ENCODE measurements at places on chromosomes 16 and 17.

GRCh38 chr17:7347630-7348477 lies 4.1 kb upstream of the KCTD11 start:
- no peak for DNase-seq

GRCh38 chr17:45290269-45290765 lies 26.5 kb downstream of the MAP3K14 start:
- no peak for DNase-seq

- no peak for DNase-seq
Observed at GRCh38 chr17:76271669-76272540, 6.8 kb downstream of the UBALD2 start.

- no peak for DNase-seq
Observed at GRCh38 chr17:50947782-50948543, 81.8 kb upstream of the TOB1 start.

- no peak for DNase-seq
Observed at GRCh38 chr16:23855010-23855409, 19.2 kb downstream of the PRKCB start.

DNA sequence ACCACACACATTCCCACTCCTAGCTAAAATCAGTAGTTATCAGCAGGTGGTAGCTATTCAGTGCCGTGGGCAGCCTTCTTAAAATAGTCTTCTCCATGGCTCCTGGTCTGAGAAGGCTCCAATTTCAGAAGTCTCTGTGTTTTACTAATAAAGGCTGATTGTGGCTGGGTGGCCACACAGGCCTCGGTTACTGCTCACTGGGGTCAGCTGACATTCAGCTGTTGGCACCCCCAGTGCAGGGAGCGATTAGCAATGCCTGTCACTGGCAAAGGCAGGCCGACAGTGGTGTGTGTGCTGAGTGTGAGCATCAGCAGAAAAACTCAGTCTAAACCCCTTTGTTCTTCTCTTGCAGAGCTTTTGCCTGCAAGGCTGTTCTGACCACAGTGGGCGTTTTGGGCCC lies 16.6 kb upstream of the DBNDD1 start:
- no peak for DNase-seq

DNA sequence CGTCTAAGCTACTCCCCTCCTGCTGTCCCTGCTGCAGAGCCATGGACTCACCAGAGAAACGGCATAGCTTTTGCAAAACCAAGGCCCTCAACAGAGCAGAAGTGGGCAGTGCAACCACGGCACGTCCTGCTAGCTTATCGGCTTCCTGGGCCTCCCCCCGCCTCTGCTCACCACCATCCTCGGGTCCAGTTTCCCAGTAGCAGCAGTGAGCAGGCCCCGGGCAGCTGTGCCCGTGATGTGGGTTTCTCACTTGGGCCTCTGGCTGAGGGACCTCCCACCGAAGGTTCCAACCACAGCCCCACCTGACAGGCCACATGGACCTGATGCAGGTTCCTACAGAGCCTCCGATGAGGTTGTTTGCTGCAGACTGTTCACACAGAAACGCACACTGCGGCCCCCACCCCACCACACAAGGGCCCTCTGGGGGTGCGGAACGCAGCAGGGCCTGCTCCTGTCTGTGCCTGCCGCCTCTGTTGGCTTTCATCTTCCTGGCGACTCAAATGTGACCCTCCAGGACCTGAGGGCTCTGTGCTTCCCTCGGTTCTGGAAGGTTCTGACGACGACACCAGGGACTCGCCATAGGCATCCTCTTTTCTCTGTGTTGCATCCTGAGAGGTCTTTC lies 24.8 kb downstream of the PDIA2 start:
- no peak for DNase-seq

- DNase-seq = peak; percentile 62
Observed at GRCh38 chr17:2108170-2108569, 53.3 kb downstream of the HIC1 start.

- peak; percentile 86 for DNase-seq
Observed at GRCh38 chr17:16477255-16477654, 14.7 kb downstream of the LRRC75A start.

- DNase-seq = no peak
Observed at GRCh38 chr17:81312624-81313325, 17.7 kb upstream of the SLC38A10 start.

GRCh38 chr16:87265261-87265660 lies 51.9 kb downstream of the C16orf95 start:
- DNase-seq = no peak

GRCh38 chr16:26816266-26816665 lies 250.5 kb upstream of the C16orf82 start:
- no peak for DNase-seq

DNA sequence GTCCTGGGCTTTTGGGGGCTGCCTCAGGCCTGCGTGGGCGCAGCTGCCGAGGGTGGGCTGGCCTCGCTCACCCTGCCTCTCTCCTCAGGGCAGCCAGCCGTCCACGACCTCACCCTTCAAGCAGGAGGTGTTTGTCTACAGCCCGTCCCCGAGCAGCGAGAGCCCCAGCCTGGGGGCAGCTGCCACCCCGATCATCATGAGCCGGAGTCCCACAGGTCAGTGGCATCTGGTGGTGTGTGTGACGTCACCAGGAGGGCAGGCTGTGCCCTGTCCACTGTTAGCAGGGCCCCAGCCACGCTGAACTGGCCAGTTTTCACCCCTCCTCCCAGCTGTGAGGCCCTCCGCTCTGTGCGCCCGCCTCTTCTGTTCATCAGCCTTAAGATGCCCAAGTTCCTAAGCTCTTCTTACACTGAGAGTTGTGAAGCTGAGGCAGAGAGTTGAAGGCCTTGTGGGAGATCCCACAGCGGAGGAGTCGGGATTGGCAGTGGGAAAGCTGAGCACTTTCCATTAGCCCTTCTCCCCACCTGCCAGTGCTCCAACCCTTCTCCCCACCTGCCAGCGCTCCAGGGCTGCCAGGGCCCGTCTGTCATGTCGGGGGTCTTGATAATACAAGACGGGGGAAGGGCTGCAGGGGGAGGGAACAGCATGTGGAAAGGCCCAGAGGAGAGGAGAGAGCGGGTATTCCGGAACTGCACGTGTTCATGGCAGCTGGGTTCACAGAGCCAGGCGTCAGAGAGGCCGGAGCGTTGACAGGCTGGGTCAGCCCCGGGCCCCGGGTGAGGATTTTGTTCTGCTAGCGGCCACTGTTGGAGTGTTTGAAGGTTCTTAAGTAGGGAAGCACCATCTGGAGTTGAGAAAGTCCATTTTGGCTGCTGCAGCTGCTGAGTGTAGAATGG lies 36.3 kb downstream of the OR1D5 start:
- DNase-seq = no peak

- DNase-seq = no peak
Observed at GRCh38 chr17:71118039-71118438, 948.7 kb downstream of the KCNJ2 start.

- DNase-seq = peak; percentile 16
Observed at GRCh38 chr16:80056324-80056723, 455.8 kb upstream of the MAF start.

DNA sequence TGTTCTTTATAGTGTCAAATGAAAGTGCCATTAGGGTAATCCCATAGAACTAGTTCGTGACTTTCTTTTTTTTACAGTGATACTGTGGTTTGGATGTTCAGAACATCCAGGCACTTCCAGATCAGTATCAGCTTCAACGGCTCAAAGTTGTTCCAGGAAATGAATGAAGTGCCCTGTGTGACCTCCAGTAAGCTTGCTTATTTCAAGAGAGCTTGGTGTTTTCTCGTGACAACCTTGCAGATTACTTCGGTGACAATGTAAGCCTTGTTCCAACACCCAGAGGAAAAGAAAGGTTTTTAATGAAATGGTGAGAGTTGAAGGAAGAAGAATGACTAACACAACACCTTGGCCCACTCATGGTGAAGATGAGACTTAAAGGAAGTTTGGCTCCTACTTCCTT lies 16.0 kb upstream of the KCNJ16 start:
- DNase-seq = no peak

DNA sequence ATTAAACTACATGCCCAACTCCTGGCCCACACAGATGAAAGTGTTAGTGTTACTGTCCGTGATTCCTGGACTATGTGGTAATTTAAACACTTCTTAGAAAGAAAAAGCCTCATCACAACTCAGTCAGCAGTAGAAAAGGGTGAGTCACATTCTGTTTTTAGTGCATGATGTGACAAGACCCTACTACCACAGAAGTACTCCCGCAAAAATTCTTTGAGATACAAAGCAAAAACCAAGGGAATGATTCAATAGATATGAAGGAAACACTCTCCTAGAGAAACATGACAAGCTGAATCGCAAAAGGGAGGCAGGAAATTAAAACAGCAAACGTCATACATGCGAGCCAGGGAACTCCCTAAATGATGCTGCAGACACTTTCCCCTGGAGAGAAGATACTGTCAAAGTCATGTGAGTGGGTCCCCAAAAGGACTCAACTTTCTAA lies 14.4 kb downstream of the SNN start:
- DNase-seq = peak; percentile 86

GRCh38 chr17:76812263-76812662 lies 55.9 kb upstream of the MGAT5B start:
- DNase-seq = no peak

GRCh38 chr17:17400566-17401184 lies 76.1 kb upstream of the MED9 start:
- DNase-seq = no peak

GRCh38 chr17:62625870-62626200 lies 1.6 kb upstream of the MRC2 start:
- no peak for DNase-seq

Data from stromal cell of bone marrow (primary cell).